ENCODE measurements at places on chromosomes 3 and 15. TPM values are rescaled to one million over a fixed set of nuclear protein-coding genes. Genes with fewer than 3 reads are reported as not detected.

GRCh38 chr15:47610736-47611135 lies 106.6 kb upstream of the SEMA6D start:
- DNase-seq: no peak

DNA sequence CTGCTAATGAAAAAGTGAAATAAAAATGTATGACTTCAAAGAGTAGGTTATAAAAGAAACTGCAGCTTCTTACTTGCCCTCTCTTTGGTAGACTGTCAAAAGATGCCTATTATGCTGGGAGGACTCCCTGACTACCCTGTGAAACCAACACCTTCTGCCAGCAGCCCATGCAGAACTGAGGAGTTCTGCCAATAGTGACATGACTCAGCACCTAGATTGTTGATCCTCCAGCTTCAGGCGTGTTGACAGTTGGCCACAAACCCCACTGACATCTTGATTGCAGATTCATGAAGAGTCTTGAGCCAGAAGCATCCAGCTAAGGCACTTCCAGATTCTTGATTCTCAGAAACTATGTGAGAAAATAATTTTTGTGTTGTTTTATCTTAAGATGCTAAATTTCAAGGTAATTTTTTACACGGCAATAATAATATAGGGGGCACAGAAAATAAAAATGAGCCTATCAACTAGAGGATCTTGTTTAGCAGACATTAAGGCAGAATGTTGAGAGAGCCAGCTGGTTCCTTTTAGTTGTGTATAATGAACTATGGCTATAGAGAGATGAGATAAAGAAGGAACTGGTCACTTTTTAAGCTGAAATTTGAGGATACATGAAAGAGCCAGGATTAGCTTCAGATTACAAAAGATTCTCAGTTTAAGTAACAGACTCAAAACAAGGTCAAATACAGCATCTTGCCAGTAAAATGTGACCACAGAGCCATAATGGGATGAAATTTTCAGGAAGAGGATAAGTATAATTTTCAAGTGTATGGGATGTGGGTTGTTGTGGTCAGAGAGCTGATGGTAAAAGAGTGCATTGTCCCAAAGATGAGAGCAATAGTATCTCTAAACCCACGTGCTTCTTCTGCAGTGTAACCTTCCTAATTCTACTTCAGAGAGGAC lies 588.7 kb upstream of the CBLB start:
- peak; percentile 74 for DNase-seq

Gene SSR3
- polyA plus RNA-seq: 156 TPM

Gene GPR176
- 8.1 TPM for polyA plus RNA-seq

DNA sequence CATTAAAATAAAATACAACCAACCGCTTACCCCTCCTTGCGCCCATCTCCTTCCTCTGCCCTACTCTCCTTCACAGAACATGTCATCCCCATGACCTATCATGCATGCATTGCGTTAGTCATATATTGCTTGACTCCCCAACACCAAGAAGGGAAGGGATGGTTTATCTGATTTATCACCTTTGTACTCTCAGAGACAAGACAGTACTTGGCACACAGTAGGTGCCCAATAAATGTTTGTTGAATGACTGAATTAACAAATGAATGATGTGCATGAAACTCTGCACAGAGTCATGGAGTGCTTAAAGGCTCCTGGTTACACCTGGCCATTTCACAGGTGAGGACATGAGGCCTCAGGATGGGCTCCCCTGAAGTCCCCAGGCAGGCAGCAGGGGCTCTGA lies 59.7 kb downstream of the IQSEC1 start:
- no peak for DNase-seq

Gene AHSG
- not detected for polyA plus RNA-seq

Gene CLDN16
- polyA plus RNA-seq: 0.21 TPM
